ENCODE measurements at places on chromosomes 6 and 20. TPM values are rescaled to one million over a fixed set of nuclear protein-coding genes. Genes with fewer than 3 reads are reported as not detected.
A peak's percentile ranks its signal among the peaks of the same experiment; 100 is the strongest.

DNA sequence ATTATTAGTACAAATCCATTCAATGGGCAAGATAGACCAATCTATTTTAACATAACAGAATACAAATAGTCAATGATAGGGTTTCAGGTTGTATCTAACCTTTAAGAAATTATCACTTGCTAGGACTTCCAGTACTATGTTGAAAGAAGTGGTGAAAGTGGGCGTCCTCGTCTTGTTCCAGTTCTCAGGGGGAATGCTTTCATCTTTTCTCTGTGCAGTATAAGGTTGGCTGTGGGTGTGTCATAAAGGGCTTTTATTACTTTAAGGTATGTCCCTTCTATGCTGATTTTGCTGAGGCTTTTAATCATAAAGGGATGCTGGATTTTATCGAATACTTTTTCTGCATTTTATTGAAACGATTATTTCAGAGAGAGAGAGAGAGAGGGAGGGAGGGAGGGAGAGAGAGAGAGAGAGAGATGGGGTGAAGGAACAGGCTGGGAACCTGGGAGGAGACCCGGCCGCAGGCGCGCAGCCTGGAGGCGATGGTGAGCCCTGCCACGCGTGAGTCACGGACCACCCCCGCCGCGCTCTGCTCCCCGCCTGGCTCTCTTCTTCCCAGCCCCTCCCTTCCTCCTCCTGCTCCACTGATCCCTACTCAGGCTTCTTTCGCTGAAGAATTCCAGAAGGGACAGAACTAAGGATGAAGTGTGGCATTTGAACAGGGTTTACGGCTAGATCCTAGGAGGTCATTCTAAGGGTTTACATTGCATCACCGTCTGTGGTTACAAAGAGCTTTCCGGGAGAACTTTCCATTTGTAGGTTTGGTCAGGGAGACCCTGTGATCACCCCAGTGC is 45.5 kb upstream of the HLA-E start:
- no peak overlapping the region for H3K27ac ChIP-seq
- H3K4me1 ChIP-seq, result no peaks in the 10 kb centered on the region
- H3K4me3 ChIP-seq, result no peak overlapping the region

DNA sequence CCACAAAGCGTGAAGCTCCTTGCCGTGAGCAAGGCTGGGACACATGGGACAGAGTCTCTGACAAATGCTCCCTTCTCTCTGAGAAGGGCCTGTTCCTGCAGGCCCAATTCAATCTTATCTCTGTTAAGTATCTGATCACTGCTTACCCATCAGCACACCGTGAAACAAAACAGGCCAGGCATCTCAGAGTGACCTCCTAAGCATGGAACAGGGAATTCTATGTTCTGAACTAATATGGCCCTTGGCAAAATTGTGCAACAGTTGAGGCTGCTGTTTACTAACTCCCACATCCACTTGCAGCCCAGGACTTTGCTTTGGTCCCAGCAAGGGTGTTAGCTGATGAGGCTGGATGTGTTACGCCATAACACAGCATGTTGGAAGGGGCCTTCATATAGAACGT is 79.2 kb downstream of the GCLC start:
- no peaks in the 10 kb centered on the region for H3K4me1 ChIP-seq
- H3K36me3 ChIP-seq, result no peaks in the 10 kb centered on the region
- no peak overlapping the region for H3K4me3 ChIP-seq
- DNase-seq, result no peak
- no peak overlapping the region for H3K27ac ChIP-seq
- no peaks in the 10 kb centered on the region for H3K27me3 ChIP-seq

DNA sequence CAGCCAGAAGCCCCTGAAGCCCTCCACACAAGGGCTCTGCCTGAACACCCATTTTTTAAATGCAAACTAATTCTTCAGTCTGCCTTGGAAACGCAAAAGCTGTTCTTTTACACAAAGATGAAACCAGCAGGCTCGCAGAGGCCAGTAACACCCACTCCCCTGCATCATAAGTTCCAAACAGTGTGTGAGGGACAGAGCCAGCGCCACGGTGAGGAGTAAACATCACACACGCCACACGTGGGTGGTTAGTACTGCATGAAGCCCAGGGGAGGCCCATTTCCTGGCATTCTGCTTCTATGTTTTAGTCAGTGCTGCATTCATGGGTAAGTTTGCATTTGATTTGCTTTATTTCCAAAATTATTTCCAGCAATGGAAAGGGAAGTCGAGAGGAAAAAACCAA is 217.7 kb upstream of the RIN2 start:
- H3K36me3 ChIP-seq, result no peaks in the 10 kb centered on the region
- no peaks in the 10 kb centered on the region for H3K27me3 ChIP-seq
- no peak overlapping the region for H3K27ac ChIP-seq
- H3K4me3 ChIP-seq, result no peak overlapping the region
- DNase-seq, result no peak

DNA sequence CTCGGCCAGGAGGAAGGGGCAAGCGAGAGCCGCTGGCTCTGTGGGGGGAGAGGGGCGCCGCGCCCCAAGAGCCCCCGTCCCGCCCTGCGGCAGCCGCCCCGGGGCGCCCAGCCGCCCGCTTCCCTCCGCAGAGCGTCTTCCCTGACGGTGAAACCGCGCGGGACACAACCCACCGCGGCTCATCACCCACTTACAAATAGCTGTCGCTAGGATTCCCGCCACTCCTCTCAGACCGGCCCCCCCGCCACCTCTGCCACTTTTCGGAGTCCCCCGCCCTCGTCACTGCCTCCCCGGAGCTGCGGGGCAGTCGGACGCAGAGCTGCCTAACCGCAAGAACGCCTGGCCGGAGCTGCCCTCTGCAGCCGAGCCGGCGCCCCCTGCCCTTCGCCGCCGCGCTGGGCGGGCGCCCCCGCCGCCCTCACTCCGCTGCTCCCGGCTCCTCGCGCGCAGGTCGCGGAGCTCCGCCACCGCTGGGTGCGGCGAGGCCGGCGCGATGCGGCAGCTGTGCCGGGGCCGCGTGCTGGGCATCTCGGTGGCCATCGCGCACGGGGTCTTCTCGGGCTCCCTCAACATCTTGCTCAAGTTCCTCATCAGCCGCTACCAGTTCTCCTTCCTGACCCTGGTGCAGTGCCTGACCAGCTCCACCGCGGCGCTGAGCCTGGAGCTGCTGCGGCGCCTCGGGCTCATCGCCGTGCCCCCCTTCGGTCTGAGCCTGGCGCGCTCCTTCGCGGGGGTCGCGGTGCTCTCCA is at the start of gene SLC35D3:
TSS of gene SLC35D3 (plus strand) at position 366 of the 749 bp plus-strand sequence. CDS start at position 494, 128 bp downstream.
- peaks cover 5% of the 10 kb centered on the region for H3K4me1 ChIP-seq
- no peak within 1 kb of the TSS for H3K27ac ChIP-seq
- H3K4me3 ChIP-seq, result peak within 1 kb of the TSS; percentile 53
- peak; percentile 28 for DNase-seq

DNA sequence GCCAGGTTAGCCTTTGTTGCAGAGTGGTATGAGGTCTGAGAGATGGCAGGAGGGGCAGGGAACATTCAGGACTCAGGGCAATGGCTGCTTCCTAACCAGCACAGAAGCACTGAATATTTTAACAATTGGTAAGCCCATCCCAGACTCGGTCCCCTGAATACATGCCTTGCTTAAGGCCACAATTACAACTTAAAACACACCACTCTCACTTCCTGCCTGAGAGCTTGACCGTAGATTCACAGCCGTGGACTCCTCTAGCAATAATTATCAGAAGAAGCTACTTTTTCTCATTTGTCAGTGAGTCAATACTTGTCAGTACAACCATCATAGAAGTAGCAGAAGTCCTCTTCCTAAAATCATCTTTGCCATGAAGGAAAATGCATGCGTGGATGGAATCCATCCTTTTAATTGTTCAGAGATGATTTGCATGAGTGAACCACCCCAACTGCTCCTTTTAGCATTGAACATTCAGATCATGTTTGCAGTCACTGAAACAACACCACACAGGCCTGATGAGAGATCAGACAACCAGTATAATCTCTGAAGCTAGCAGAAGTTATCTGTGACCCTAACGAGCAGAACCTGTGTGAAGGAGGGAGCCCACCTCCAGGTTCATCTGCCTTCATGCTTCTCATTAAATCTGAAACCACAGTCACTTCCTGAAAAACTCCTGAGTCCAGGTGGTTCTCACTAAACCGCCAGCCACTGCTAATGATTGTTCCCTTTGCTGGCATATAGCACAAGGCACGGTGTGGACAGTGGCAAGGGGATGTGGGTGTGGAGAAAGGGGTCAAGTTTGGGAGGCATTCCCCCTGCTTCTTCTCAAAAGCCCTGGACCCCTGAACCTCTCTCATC is 333.9 kb upstream of the CNR1 start:
- no peak overlapping the region for H3K27ac ChIP-seq
- H3K27me3 ChIP-seq, result no peaks in the 10 kb centered on the region
- DNase-seq, result no peak
- no peaks in the 10 kb centered on the region for H3K4me1 ChIP-seq
- H3K36me3 ChIP-seq, result no peaks in the 10 kb centered on the region

GRCh38 chr6:6656287-6656686 is 67.8 kb downstream of the LY86 start:
- no peaks in the 10 kb centered on the region for H3K4me1 ChIP-seq
- H3K27ac ChIP-seq, result no peak overlapping the region
- H3K4me3 ChIP-seq, result no peak overlapping the region
- no peaks in the 10 kb centered on the region for H3K27me3 ChIP-seq
- no peaks in the 10 kb centered on the region for H3K36me3 ChIP-seq

- H3K27ac ChIP-seq, result no peak overlapping the region
- no peaks in the 10 kb centered on the region for H3K36me3 ChIP-seq
- no peak for DNase-seq
- no peak overlapping the region for H3K4me3 ChIP-seq
These were observed 34.7 kb upstream of the MAP3K7 start for GRCh38 chr6:90621581-90621980.

DNA sequence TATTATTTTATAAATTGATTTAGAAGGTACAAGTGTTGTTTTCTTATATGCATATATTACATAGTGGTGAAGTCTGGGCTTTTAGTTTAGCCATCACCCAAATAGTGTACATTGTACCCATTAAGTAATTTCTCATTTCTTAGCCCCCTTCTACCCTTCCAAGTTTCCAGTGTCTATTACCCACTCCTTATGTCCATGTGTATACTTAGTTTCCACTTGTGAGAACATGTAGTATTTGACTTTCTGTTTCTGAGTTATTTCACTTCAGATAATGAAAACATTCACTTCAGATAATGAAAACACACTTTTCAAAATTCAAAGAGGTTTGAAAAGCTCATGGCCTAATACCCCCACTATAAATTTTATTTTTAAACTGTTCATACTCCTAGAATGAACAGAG is 14.5 kb downstream of the DEFB125 start:
- DNase-seq, result no peak
- H3K27ac ChIP-seq, result no peak overlapping the region
- H3K4me1 ChIP-seq, result no peaks in the 10 kb centered on the region
- no peak overlapping the region for H3K4me3 ChIP-seq
- no peaks in the 10 kb centered on the region for H3K36me3 ChIP-seq

GRCh38 chr6:91442342-91442741 is 855.5 kb upstream of the MAP3K7 start:
- no peak for DNase-seq
- no peaks in the 10 kb centered on the region for H3K4me1 ChIP-seq
- no peak overlapping the region for H3K4me3 ChIP-seq

DNA sequence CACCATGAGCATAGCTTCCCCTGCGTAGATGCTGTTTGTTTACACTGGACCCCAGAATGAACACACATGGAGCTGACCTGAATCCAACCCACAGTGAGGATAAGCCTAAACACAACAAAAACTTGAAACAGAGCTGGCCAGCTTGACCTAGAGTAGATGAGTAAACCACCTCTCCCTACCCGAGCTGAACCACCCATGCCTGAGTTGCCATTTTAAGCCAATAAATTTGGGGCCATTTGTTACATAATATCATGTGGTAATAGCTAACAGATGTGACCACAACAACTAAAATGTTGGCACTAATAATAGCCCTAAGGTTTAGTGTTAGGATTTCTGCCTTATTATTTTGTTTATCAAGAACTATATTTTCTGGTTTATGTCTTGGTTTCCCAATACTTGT is 103.2 kb upstream of the GRIK2 start:
- no peak overlapping the region for H3K27ac ChIP-seq
- no peaks in the 10 kb centered on the region for H3K27me3 ChIP-seq

DNA sequence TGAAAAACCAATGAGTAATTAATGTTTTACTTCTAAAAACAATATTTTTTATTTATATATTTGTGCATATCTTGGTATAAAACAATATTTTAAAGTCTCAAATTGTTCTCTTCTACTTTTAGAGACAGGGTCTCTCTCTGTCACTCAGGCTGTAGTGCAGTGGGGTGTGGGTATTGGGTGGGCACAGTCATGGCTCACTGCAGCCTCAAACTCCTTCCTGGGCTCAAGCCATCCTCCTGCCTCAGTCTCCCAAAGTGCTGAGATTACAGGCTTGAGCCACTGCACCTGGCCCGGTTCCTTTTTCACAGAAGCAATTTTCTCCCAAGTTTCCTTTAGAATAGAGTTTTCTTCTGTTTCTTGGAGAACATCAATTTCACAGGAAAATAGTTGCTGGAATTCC is 102.8 kb downstream of the TMEM242 start:
- peak overlapping the region; percentile 63 for H3K4me3 ChIP-seq
- no peaks in the 10 kb centered on the region for H3K36me3 ChIP-seq
- no peak overlapping the region for H3K27ac ChIP-seq
- DNase-seq, result no peak
- H3K4me1 ChIP-seq, result peaks cover 2% of the 10 kb centered on the region

GRCh38 chr6:27830212-27830599 is 82.0 kb downstream of the OR2B2 start:
- peak overlapping the region; percentile 72 for H3K4me3 ChIP-seq
- peak overlapping the region; percentile 85 for H3K27ac ChIP-seq
- DNase-seq, result no peak
- no peaks in the 10 kb centered on the region for H3K4me1 ChIP-seq
- H3K36me3 ChIP-seq, result no peaks in the 10 kb centered on the region
- no peaks in the 10 kb centered on the region for H3K27me3 ChIP-seq

DNA sequence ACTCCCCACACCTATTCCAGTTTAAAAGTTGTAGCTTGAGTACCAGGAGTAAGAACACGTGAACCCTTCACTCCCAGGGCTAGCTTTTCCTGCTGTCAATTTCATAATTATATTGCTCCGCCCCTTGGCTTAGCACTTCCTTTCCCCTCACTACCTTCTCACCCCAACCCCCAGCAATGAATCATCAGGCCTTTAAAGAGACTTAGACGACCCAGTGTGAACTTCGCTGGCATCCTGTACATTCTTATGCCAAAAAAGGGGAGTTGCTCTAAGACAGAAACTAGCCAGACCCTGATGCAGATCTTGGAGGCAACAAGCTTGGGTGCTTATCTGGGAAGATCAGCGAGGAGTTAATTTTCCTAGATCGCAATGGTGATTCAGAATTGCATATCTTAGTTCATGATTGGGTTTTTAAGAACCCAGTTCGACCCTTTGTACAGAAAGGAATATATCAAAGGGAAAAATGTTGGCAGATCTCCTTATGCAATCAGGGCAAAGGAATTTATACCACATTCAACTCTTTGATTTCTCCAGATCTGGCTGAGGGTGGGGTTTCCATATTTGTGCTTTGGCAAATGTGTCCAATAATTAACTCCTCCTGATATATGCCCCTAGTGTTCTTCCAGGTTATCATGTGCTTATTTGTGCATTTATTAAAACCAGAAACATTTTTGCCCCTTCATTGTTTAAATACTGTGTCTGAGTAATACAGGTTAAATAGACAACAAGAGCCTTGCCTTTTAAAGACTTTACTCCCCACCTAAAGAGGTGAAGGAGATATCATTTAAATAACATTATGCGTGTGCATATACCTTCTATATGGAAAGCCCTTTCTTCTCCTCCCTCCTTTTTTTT is 8.1 kb upstream of the ATXN1 start:
- H3K4me3 ChIP-seq, result no peak overlapping the region
- peak; percentile 99 for DNase-seq
- H3K36me3 ChIP-seq, result no peaks in the 10 kb centered on the region
- H3K27ac ChIP-seq, result peak overlapping the region; percentile 87
- H3K27me3 ChIP-seq, result no peaks in the 10 kb centered on the region
- peaks cover 29% of the 10 kb centered on the region for H3K4me1 ChIP-seq

Gene PSORS1C1
- 0.66 TPM for total RNA-seq

Gene APCDD1L
- total RNA-seq, result 0.99 TPM

Gene WFDC13
- not detected for total RNA-seq

Gene OR12D3
- not detected for total RNA-seq

Gene TXNDC5
- 253 TPM for total RNA-seq

Gene RIPOR3
- 4.1 TPM for total RNA-seq

Measured in fibroblast of lung (primary cell).